ENCODE measurements at places on chromosomes 13 and 19.

- no peak for DNase-seq
Measured at GRCh38 chr19:38118176-38118575, 105.8 kb downstream of the DPF1 start.

DNA sequence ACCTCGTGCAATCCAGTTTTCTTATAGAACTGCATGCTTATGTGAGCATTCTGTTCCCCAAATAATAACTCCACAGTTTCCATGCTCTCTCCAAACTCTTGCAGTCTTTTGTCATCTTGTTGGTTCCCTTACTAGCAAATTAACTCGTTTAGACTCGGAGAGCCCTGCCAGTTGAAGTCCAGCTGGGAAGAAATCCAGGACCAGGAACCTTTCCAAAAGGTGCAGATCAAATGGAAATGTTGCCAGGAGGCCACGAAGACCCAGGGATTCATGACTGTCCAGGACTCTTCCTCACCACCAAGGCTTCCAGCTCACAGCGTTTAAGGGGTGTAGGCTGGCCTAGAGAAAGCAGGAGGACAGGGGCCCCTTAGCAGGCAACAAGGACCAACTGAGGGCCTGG lies 2.1 kb upstream of the TDRD12 start:
- DNase-seq: no peak

- peak; percentile 88 for DNase-seq
Measured at GRCh38 chr19:12946092-12946721, 545 bp downstream of the RAD23A start.

DNA sequence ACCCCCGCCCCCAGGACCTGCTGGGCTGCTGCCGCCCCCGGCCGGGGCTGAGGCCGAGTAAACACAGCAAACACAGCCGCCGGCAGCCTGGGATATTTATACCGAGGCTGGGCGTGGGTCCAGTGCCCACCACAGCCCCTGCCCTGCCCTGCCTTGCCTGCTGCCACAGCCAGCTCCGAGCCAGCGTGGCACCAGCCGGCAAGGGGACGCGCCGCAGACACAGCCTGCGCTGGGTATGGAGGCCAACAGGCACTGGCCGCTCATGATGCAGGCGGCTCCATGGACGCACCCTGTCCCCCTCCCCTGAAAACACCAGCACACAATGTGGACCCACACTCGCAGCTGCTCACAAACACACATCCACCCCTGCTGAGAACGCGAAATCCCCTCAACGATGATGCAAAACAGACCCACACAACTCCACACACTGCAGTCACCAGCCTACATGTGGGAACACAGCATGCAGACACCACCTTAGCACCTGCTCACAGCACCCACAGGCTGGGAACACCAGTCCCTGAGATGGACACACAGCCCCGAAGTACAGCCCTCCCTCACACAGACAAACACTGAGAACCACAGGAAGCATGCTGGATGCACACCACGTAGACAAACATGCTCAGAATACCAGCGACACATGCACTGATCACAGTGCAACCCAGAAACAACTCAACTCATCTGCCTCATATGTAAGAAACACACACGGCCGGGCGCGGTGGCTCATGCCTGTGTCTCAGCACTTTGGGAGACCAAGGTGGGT lies 16.2 kb downstream of the CCDC97 start:
- peak; percentile 71 for DNase-seq

- no peak for DNase-seq
Measured at GRCh38 chr13:94351292-94351990, 128.0 kb downstream of the DCT start.

DNA sequence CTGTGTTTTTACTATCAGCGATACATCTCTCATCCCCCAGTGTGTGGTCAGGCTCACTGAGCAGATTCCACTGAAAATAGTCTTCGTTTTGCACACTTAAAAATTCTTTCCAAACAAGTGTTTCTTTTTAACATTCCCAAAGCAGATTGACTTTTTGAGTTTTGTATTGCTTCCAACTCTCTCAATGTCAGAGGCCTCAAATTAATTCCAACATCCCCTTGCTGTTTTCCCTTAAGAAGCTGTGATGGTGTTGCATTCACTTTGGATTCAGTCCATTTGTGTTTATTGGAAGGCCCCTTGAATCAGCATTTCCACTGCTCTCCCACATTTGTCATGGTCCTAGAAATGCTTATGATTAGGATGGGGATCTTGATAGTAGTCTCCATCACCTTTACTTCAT lies 228.7 kb downstream of the KCNRG start:
- DNase-seq: no peak

- no peak for DNase-seq
Measured at GRCh38 chr19:18771328-18772242, 19.5 kb downstream of the COMP start.

DNA sequence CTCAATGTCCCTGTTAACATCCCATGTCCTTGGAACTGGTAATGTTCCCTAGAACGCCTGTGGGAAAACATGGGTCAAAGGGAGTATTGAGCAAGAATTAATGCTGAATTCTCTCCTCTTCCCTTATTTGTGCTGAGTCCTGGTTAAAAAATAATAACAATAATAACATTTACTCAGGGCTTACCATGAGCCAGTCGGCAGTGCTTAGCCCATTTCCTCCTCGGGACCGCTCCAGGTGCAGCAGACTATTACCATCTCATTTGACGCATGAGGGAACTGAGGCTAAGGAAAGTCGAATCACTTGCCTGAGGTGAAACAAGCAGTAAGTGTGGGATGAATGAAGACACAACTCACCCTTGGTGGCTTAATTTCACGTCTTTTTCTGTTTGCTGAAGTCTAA lies 33.6 kb upstream of the SLC15A1 start:
- DNase-seq: no peak

DNA sequence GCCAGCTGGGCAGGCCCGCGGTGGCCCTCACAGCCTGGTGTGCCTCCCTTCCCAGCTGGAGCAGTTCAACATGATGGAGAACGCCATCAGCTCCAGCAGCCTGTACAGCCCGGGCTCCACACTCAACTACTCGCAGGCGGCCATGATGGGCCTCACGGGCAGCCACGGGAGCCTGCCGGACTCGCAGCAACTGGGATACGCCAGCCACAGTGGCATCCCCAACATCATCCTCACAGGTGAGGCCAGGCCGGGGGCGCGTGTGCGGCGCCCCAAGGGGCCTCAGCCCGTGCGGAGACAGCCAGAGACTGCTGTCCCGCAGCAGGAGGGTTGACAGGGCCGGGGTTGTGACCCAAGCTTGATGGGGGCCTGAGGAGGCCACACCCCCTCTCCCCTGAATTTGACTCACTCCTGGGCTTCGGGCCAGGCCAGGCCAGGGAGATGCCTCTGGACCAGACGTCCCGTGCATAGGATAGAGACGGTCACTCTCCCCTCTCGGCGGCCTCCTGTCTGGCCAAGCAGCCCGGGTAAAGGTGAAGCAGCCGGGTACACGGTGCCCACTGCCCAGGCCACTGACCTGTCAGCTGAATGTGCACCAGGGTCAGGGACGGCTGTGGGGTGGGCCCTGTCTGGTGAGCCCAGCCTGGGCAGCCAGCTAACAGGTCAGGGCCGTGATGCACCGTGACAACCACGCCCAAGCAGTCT lies 15.4 kb downstream of the COMP start:
- DNase-seq: no peak

- peak; percentile 45 for DNase-seq
Measured at GRCh38 chr19:13441810-13442512, 64.3 kb downstream of the CACNA1A start.

DNA sequence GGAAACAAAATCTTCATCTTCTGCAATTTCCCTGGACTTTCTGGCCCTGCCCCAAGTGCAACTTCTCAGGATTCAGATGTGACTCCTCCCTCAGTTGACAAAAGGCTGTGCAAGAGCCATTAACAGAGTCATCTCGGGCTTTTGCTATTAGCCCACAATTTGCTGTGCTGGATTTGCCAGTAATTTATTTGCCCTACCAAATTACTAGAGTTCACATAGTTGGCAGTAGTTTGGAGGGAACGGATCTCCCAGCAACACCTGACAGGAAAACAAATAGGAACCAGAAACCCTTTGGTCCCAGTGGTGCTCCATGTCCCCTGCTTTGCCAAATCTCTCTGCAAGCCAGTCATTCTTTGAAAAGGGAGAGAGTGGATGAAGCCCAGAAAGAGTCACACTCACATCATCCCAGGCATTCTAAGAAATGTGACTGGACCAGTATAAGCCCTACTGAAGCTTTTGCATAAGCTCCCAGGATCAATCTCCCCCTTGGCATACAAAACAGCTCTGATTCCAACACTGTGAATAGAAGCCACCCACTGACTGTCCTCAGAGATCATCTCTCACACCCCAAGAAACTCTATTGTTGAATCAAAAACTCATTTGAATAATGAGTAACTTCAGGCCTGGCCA lies 350.1 kb upstream of the NBEA start:
- DNase-seq: no peak

- DNase-seq: no peak
Measured at GRCh38 chr19:47603706-47604565, 5.0 kb upstream of the BICRA start.

DNA sequence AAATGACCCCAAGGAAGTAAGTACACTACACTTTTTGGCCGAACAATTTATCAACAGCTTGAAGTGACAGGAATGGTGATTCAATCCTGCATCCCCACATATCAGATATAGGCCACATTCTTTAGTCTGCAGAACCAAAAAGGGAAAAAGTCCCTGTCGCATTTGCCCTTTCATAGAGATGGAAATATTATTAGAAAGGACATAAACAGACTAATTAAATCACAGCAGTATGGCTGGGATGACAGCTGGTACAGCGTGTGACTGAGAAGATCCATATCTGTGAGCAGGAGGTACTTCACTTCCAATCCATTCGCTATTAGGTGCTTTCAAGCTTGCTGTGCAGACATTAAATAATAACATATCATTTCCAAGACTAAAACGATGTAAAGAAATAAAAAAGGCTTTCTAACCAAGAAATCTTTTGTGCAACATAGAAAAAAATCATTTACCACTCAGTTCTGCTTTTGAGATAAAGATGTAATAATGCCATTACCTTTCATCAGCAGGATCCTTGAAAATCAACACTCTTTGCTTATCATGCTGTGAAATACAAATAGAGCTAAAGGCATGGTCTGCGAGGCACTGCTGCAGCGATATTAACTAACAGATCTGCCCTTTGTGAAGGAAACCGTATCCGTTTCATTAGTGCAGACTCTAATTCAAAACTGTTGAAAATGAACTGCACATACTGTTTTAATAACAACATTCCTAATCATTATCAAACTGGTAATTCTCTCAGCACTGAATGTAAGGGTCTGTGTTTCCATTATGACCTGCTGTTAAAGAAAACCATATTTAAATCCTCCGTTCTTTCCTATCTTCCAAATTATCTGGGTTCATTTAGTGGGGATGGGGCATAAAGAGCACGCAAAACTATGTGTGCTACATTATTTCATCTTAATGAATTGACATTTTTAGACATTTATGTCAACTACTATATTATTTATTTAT lies 245.6 kb downstream of the DACH1 start:
- DNase-seq: peak; percentile 40

DNA sequence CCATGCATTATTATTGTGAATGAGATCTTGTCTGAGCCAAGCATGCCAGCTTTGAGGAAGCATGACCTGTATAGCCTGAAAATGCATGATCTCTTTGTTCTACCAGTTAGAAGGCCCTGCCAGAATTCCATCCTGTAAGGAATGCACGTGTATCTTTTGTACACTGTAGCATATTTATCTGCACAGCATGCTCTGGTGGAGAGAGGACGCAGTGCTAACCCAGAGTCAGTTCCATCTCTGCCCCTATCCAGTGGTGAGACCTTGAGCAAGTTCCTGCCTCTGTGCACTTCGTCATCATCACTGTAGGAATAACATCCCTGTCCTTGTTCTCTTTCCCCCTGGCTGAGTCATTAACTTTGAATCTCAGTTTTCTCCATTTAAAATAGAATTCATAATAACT lies 233.8 kb downstream of the SLC7A1 start:
- no peak for DNase-seq

DNA sequence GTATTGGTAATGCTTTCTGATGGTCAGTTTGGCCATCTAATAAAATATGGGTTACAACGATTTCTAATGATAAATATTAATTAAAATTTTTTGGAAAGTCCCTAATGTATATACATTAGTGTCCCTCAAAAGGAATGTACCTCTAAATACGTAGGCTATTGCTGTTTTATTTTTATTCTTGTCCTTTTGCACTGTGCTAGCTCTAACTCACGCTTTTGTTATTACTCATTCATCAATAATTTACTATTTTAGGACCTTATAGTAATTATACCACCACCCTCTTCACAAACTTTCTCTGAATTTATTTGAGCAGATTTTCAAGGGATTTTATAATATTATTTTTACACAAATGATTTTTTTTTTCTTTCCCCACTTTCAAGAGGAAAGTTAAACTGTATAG lies 795.9 kb upstream of the PCDH9 start:
- no peak for DNase-seq

- no peak for DNase-seq
Measured at GRCh38 chr19:6925386-6925785, 38.0 kb downstream of the ADGRE1 start.

DNA sequence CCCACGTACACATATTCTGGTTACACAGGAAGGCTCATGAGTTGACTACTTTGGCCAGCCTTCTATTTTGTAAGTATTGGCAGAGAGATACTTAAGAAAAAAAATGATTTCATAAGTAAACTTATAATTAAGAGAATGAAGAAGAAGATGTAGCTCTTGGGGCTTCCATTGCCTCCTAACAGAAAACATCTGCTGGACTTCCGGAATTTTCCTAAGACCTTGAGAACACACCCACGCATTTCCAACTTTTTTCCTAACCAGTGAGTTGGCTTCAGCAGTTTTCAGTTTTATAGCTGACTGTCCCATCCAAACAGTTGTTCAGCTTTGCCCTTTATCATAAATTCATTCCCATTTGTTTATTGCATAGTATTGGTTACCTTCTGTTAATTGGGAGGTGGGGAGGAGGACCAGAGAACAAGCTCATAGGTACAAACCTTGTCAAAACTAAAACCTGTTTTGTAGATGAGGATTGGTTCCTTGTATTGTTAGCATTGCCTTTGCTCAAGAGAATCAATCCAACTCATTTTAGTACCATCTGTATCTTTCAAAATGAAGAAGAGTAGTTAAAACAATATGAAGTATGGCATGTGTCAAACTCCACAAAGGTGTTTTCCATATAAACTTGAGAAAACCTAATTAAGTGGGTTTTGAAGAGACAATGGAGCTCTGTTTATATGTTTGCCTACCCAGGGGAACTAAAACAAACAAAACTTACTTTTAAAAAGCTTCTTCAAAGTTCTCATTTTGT lies 93.9 kb downstream of the COL4A2 start:
- DNase-seq: no peak

GRCh38 chr13:112671359-112671758 lies 18.5 kb upstream of the ATP11A start:
- DNase-seq: no peak

Measured in lung microvascular endothelial cell (primary cell).